NCI-H1436 treated with DMSO at 0.1 percent for 48 hours (cell line): ENCODE measurements at places on chromosomes 3 and 15.

GRCh38 chr3:132134611-132135010 is 99.8 kb upstream of the CPNE4 start:
- DNase-seq: no peak

DNA sequence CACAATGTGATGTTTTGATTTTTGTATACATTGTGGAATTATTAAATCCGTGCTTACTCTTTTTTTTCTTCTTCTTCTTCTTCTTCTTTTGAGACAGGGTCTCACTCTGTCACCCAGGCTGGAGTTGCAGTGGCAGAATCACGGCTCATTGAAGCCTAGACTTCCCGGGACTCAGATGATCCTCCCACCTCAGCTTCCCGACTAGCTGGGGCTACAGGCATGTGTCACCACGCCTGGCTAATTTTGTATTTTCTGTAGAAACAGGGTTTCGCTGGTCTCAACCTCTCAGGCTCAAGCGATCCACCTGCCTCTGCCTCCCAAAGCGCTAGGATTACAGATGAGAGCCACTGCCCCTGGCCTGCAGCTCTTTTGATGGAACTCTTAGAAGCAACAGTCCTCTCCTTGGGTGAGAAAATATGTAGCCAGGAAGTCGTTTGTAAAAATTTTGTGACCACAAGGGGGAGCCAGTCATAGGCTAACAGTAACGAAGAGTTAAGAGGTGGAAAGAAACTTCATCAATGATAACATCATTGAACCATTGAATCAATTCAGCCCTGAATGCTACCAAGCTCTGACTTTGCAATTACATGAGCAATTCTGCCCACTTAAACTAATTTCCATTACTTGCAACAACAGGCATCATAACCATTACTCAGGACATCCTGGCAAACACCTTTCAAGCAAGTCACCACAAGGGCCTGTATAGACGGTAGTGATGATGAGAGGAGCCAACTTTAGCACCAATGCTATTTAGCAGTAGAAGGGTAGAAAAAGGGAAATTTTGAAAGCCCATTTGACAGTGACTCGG is 16.7 kb upstream of the CMTM7 start:
- no peak for DNase-seq

- DNase-seq: no peak
Observed at GRCh38 chr15:59366333-59367021, 6.2 kb downstream of the MYO1E start.

DNA sequence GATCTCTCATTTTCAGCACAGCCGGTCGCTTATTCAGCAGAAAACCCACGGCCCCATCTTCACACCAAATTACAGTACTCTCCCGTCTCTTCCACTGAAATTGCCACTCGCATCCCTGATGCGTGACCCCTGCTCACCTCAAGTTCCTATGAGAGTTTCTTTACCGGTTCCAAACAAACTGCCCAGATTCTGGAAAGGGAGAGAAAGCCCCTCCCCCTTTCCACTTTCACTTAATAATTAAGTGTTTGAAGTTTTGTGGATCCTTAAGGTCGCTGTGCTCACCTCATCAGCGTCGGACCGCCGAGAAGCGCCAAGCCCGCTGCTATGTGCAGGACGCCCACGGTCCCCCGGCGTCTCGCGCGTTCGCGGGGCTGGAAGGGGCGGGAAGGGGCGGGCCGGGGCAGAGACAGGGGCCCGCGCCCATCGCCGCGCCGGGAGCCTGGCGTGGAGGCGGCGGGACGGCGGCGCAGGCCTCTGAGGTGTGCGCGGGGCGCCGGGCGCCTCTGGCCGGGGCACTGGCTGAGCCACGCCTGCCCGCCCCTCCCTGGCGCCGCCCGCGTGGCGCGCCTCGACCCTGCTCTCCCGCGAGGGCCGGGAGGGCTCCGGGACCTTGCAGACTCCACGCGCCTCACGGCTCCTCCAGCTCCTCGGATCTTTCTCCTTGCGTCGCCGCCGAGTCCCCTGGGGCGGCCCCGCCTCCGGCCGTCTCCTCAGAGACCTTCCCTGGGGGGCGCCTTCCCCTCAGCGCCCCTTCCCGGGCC is at the start of gene GPR156:
TSS of gene GPR156 (minus strand) at position 476 of the 761 bp plus-strand sequence. CDS start 41,124 bp downstream, outside the sequence.
- no peak for DNase-seq

DNA sequence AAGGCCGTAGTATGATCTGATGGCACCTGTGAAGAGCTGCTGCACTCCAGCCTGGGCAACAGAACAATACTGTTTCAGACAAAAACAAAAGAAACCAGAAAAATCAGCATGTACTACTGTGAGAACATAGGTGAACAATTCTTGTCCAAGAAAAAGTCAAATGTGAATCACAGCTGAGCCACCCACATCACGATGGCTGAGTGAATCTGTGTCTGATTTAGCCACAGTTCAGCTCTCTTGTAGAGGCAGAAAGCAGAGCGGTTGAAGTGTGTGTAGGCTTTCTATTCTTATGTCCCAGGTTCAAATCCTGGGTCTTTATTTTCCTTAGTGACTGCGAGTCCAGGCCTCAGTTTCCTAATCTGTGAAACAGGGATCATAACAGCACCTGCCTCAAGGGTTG is 4.4 kb upstream of the FURIN start:
- no peak for DNase-seq

DNA sequence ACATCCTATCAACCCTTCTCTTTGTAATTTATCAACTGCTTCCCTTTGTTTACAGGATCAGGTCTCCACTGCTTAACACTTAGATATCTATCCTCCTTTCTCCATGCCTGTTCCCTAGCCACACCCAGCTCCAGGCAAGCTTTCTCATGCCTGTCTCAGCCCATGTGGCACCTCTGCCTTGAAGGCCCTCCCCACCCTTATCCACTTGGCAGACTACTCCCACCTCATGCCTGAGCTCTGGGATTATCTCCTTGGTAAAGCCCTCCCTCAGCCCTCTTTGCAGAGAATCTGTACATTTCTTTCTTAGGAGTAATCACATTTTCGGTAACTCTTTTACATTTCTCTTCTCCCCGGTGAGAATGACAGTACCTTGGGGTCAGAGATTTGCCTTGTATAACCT is 96.0 kb downstream of the ATP1B3 start:
- no peak for DNase-seq

GRCh38 chr15:32861174-32861573 is 143.4 kb downstream of the GREM1 start:
- DNase-seq: no peak

GRCh38 chr15:27589260-27589659 is 509.9 kb downstream of the OCA2 start:
- no peak for DNase-seq

DNA sequence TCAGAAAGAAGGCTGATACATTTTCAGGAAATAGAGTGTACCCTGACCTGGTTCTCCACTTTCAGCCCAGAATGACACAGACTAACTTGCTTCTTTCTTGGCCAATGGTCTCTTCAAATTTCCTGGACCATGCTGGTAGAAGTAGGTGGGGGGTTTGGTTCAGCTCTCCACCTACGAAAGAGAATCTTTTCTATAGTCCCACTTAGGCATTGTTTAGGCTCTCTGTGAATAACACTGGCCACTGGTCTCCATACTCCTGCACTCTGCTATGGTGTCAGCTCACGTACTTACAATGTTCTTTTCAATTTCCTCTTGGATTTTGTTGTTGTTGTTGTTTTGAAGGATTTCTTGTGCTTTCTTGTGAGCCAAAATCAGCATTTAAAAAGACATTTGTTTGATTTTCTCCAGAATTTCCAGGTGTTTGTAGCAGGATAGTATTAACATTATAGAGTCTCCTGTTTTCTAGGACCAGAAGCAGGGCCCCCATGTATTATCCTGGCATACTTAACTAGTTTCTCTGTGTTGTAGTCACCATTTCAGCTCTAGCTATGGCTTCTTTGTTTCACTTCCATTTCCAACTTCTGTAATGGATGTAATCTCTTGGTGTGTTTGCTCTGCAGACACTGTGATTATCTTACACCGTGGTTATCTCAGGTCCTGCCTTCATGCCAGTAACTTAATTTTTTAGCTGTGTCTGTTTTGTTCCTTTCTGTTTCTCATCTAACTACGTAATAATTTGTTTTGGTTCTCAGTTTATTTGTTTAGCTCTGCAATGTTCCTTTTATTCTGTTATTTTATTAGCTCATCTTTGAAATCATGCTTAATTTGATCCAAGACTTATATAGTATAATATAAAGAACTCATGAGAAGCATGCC is 61.4 kb downstream of the CHRNA7 start:
- no peak for DNase-seq

DNA sequence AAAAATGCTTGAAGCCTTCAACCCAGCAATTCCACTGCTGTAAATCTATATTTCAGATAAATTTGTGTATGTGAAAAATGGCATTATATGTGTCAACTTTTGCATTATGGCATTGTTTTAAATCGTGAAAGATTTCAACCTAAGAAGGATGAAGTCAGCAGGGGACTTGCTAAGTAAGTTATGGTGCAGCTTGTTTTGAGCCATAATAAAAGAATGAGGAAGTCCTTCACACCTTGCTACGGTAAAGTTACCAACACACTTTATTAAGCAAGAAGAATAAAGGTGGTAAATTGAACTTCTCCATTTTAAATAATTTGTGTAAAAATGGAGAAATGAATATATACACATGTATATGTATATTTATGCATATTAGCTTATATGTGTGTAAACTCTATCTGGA is 371.4 kb downstream of the ROBO2 start:
- no peak for DNase-seq

DNA sequence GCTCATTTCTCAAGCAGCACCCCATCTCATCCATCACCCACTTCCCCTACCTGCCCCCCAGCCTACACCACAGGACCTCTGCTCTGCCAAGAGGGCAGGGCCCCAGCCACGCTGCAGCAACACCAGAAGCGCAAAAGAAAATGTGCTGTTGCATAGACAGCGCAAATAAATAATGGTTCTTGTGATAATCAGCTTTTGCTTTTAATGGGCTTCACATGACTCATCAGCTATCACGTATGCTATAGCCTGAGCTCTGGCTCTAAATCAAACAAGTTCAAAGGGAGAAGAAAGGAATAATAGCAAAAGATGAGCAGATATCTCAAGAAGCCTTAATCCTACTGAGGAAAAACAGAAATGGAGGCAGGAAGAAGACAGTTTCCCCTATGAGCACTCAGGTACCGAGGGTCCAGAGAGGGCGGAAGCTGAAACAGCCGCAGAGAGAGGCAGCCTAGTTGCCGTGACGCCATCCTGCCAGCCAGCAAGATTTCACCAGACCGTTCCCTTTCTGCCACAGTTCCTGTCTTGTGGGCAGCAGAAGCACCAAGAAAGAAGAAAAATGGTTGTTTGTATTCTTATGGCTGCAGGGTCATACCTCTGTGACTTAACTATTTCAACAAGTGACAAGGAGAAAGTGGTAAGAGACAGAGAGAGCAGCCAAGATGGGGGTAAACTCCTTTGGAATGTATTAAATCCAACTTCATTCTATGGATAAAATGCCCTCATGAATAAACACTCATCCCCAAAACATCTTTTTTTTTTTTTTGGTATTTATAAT is 22.0 kb downstream of the RAB27A start:
- DNase-seq: no peak

- no peak for DNase-seq
Observed at GRCh38 chr15:32918547-32918946, 200.7 kb downstream of the GREM1 start.

DNA sequence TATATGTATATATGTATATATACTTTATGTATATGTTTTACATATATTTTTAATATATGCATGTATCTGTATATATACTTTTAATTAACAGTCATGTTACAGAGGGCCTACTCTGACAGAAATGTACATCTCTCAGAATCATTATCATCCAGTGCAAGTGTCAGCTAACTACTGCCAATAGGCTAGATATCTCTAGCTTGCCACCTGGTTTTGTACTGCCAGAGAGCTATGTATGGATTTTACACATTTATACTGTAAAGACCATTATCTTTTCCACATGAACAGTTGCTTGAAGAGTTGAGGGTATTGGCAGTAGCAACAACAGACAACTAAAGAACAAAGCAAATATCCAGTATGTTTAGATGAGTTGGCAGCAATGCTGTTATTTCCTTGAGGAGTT is 99.7 kb upstream of the VGLL3 start:
- DNase-seq: no peak

DNA sequence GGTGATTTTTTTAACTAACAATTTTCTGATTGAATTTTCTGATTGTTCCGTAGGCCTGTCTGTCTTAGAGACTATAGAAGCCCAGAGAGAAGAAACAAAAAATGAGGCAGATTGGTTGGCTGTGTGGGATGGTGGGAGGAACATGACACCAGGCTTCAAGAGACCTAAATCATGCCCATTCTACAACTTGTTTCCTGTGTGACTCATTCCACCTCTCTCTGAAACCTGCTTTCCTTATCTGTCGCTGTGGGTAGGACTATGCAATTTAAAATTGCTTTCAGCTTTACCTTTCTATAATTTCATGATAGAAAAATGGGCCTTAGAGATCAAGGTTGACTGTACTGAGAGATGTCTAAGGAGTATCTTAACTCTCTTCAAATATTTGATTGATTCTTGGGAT is 44.5 kb downstream of the OXNAD1 start:
- no peak for DNase-seq
